ENCODE measurements at places on chromosomes 7 and 10.

GRCh38 chr10:111706331-111706730 is 477.2 kb downstream of the GPAM start:
- no peak overlapping the region for H3K4me3 ChIP-seq
- no peak overlapping the region for H3K27ac ChIP-seq
- H3K36me3 ChIP-seq: no peaks in the 10 kb centered on the region
- DNase-seq: no peak
- H3K4me1 ChIP-seq: no peaks in the 10 kb centered on the region

GRCh38 chr10:73577788-73578187 is 13.4 kb downstream of the USP54 start:
- no peak overlapping the region for H3K27ac ChIP-seq
- H3K27me3 ChIP-seq: no peaks in the 10 kb centered on the region
- H3K36me3 ChIP-seq: no peaks in the 10 kb centered on the region
- no peak overlapping the region for H3K4me3 ChIP-seq
- no peak for DNase-seq
- H3K4me1 ChIP-seq: peaks cover 3% of the 10 kb centered on the region

GRCh38 chr7:47551668-47552440 is 30.1 kb downstream of the TNS3 start:
- peak overlapping the region; percentile 39 for H3K27ac ChIP-seq
- H3K4me3 ChIP-seq: no peak overlapping the region
- peaks cover 19% of the 10 kb centered on the region for H3K4me1 ChIP-seq

- no peaks in the 10 kb centered on the region for H3K36me3 ChIP-seq
- H3K4me1 ChIP-seq: no peaks in the 10 kb centered on the region
- H3K4me3 ChIP-seq: no peak overlapping the region
- no peak overlapping the region for H3K27ac ChIP-seq
Observed at GRCh38 chr7:156090988-156091387, 278.7 kb upstream of the SHH start.

- H3K4me3 ChIP-seq: peak overlapping the region; percentile 76
- no peaks in the 10 kb centered on the region for H3K27me3 ChIP-seq
- no peak overlapping the region for H3K27ac ChIP-seq
Observed at GRCh38 chr7:105532709-105533460, 884 bp downstream of the RINT1 start.

- peaks cover 27% of the 10 kb centered on the region for H3K4me1 ChIP-seq
- H3K4me3 ChIP-seq: no peak overlapping the region
- no peak overlapping the region for H3K27ac ChIP-seq
- peaks cover 96% of the 10 kb centered on the region for H3K27me3 ChIP-seq
- no peak for DNase-seq
- H3K36me3 ChIP-seq: peaks cover 4% of the 10 kb centered on the region
Observed at GRCh38 chr7:157018328-157018996, 8.0 kb upstream of the MNX1 start.

GRCh38 chr7:132113536-132114371 is 462.5 kb downstream of the PLXNA4 start:
- H3K27ac ChIP-seq: no peak overlapping the region
- no peaks in the 10 kb centered on the region for H3K36me3 ChIP-seq
- DNase-seq: no peak
- H3K27me3 ChIP-seq: no peaks in the 10 kb centered on the region
- no peak overlapping the region for H3K4me3 ChIP-seq

DNA sequence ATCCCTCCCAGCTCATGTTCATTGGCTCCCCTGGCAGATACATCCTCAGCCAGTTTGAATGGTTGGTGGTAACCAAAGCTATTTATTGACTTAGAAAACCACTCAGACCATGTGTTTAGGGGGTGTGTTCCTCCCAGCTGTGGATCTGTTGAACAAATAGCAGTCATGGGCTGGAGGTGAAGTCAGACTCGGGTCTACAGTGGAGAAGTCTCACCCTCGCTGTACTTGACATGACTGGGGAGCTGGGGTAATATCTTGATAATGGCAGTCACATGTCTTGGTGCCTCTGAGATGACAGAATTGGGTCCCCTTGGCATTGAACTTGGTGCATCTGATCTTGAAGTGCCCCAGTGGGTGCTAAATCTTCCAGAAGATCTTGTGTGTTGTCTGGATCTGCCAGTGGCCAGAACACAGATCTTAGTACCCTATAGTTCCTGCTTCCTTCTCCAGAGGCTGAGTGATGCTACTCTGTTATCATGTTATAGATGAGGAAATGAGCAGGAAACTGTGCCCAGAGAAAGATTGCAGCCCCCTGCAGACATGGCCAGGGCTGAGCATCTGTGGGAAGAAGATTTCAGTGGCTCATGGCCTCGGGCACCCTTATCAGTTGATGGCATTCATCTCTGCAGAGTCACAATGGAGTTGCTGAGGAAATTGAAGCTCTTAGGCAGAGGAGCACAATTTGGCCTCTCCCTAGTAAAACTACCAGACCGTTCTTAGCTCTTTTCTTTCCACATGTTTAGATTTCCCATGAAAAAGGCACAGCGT is 50.4 kb downstream of the ADRA2A start:
- no peaks in the 10 kb centered on the region for H3K4me1 ChIP-seq
- no peak for DNase-seq
- peaks cover 4% of the 10 kb centered on the region for H3K27me3 ChIP-seq
- H3K27ac ChIP-seq: no peak overlapping the region
- H3K36me3 ChIP-seq: no peaks in the 10 kb centered on the region

- no peaks in the 10 kb centered on the region for H3K4me1 ChIP-seq
- no peak for DNase-seq
- no peak overlapping the region for H3K4me3 ChIP-seq
- H3K27me3 ChIP-seq: no peaks in the 10 kb centered on the region
- no peaks in the 10 kb centered on the region for H3K36me3 ChIP-seq
Observed at GRCh38 chr7:17097668-17098297, 200.7 kb upstream of the AHR start.

- no peak overlapping the region for H3K4me3 ChIP-seq
- peaks cover 4% of the 10 kb centered on the region for H3K4me1 ChIP-seq
- DNase-seq: no peak
- H3K27me3 ChIP-seq: no peaks in the 10 kb centered on the region
Observed at GRCh38 chr10:126155528-126155927, 232.7 kb downstream of the ADAM12 start.

- H3K27me3 ChIP-seq: peaks cover 67% of the 10 kb centered on the region
- H3K27ac ChIP-seq: no peak overlapping the region
- no peaks in the 10 kb centered on the region for H3K36me3 ChIP-seq
- no peak overlapping the region for H3K4me3 ChIP-seq
- DNase-seq: no peak
Observed at GRCh38 chr10:86392723-86393094, 26.1 kb upstream of the GRID1 start.
